Progenitor cell of endocrine pancreas (in vitro differentiated cells): ENCODE measurements at places on chromosomes 11 and 22. TPM values are rescaled to one million over a fixed set of nuclear protein-coding genes. Genes with fewer than 3 reads are reported as not detected.

DNA sequence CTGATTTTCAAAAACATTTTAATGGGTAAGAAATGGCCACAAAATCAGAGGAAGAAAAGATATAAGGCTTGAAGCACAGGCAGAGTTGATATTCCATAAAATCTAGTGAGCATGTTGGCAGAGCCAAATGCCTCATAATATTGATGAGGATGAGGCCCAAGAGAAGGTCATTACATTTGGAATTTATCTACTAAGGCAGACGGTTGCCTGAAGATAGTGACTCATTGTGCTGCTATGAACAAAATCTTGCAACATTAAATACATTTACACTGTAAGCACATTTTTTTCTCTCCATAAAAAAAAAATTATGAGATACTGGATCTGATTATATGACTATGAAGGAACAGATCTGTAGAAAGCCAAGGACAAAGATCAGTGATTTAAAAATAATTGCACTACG, 881.4 kb upstream of the CHORDC1 start:
- peaks cover 2% of the 10 kb centered on the region for H3K4me1 ChIP-seq
- H3K27me3 ChIP-seq = no peaks in the 10 kb centered on the region
- no peaks in the 10 kb centered on the region for H3K36me3 ChIP-seq
- H3K27ac ChIP-seq = no peak overlapping the region
- no peak for DNase-seq

DNA sequence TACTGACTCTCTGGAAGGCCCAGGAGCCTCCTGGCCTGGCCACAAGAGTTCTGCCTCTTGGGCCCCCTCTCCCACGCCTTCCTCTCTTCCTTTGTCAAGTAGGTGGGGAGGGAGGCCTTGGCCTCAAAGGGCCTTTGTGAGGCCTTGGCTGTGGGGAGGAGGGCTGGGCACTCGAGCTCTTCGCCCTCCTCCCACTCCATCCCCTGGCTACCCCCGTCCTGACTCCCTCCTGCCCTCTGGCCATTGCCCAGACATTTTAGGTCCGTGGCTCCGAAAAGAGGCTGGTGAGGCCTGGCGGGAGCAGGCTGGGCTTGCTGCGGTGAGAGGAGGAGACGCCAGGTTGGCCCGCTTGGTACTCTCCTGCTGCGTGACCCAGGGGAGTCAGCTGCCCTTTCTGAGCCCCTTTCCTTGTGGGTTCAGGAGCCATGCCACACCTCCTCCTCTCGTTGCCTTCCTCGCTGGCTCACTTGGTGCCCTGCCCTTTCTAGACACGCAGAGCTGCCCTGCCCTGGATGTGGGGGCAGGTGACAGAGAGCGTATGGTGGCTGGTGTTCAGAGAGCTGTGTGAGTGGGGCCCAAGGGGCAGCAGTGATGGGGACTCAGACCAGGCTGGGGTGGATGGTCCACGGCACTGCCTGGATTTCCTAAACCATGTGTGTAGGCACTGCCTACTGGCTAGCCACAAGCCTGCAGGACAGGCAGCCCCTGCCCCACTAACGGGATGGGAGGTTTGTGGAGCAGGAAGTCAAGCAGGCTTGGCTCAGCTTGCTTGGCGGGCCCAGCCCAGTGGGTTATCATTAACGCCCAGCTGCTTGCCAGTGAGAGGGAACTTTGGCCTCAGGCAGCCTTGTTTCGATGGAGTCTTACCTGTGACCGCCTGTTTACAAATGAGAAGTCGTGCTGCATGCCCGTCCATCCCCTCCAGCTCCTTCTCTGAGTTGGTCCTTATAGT, 15.8 kb upstream of the OMP start:
- no peaks in the 10 kb centered on the region for H3K27me3 ChIP-seq
- H3K4me3 ChIP-seq = no peak overlapping the region
- H3K36me3 ChIP-seq = no peaks in the 10 kb centered on the region
- H3K4me1 ChIP-seq = peaks cover 5% of the 10 kb centered on the region

DNA sequence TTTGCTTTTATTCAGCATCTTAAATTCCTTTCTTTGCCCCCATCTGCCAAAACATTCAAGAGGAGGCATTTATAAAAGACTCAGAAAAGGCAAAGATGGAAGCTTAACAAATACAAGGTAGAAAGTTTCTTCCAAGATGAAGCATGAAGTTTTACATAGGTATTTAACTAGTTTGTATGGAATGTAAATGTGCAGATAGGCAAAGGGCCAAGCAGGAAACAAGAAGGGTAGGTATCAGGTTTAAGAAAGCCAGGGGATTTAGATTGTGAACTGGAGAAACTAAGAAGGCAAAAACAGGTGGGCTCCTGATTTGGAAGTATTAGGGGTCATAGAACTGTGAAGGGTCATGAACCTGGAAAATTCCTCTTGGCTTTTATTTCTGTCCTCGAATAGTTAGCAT, 62.6 kb downstream of the PPP2R1B start:
- H3K27ac ChIP-seq = no peak overlapping the region
- no peak overlapping the region for H3K4me3 ChIP-seq
- no peak for DNase-seq
- H3K36me3 ChIP-seq = peaks cover 36% of the 10 kb centered on the region
- H3K4me1 ChIP-seq = peaks cover 22% of the 10 kb centered on the region

DNA sequence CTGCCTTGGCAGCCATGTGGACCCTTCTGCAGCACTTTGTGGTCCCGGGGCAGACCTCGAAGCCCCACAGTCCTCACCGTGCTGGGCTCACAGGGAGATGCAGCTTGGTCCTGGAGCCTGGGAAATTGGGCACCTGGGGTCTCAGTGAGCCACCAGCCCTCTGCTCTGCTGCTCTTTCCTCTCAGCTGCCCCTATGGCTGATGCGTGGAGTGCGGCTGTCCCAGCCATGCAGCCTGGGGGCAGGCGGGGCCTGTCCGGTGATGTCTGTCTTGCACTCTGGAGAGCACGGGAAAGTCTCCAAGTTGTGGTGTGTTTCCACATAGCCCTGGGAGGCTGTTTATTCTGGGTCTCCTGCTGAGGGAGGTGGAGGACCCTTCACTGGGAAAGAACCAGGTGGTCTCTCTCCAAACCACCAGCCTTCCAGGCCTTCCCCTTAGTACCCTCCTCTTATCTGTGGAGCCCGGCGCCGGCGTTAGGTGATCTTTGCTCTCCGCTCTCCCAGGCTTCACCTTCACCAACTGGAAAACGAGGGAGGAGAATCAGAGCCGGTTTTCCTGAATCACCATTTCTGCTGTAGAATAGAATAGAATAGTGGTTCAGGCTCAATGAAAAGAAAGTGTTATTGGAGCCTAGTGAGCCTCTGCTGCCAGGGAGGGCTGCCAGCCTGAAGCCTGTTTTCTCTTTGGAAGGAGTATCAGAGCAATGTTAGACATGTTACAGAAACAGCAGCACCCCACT, 41.2 kb upstream of the GRAMD4 start:
- H3K27ac ChIP-seq = peak overlapping the region; percentile 80
- peak overlapping the region; percentile 88 for H3K4me3 ChIP-seq
- H3K27me3 ChIP-seq = peaks cover 2% of the 10 kb centered on the region
- H3K36me3 ChIP-seq = peaks cover 2% of the 10 kb centered on the region

DNA sequence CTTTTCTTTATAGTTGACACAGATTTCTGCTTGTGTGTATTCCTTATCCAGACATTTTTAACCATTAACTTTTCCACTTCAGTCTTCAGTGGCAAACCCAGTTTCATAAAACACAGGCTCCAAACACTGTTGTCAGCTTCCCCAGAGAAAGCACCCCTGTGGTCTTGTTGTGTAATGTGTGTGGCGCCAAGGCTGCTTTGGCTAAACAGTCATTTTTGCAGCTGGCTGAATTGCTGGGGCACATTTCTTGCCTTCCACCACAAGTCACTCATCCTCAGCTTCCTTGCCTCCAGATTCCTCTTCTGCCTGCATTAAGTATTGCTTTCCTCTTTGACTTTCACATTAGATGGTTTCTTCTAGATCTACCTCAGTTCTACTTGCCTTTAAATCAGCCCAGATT, 40.5 kb downstream of the ARHGAP1 start:
- DNase-seq = no peak
- no peak overlapping the region for H3K27ac ChIP-seq
- no peaks in the 10 kb centered on the region for H3K4me1 ChIP-seq
- peaks cover 18% of the 10 kb centered on the region for H3K36me3 ChIP-seq
- no peak overlapping the region for H3K4me3 ChIP-seq
- H3K27me3 ChIP-seq = no peaks in the 10 kb centered on the region

DNA sequence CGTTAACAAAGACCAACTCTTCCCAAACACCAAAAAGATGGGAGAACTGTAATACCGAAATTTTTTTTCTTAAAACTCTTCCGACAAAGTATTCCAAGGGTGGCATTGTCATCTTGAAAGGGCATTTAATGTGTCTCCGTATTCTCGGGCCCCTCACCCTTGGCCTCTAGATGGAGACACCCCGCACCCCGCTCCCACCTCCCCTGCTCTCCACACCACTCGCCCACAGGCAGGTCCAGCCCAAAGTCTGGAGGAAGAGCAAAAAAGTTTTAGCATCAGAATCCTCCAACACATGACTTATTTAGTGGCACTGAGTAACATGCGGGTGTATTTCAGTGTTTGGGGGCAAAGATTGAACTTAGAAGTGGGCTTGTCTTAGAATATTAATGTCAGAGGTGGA, 20.7 kb downstream of the SPATA19 start:
- peaks cover 60% of the 10 kb centered on the region for H3K27me3 ChIP-seq
- no peak overlapping the region for H3K4me3 ChIP-seq
- DNase-seq = no peak
- H3K36me3 ChIP-seq = no peaks in the 10 kb centered on the region

- no peaks in the 10 kb centered on the region for H3K4me1 ChIP-seq
- no peak overlapping the region for H3K27ac ChIP-seq
- DNase-seq = no peak
- H3K36me3 ChIP-seq = no peaks in the 10 kb centered on the region
- no peaks in the 10 kb centered on the region for H3K27me3 ChIP-seq
- H3K4me3 ChIP-seq = no peak overlapping the region
Measured at GRCh38 chr11:90639461-90639993, 416.7 kb upstream of the CHORDC1 start.

- no peaks in the 10 kb centered on the region for H3K4me1 ChIP-seq
- H3K27me3 ChIP-seq = no peaks in the 10 kb centered on the region
- H3K4me3 ChIP-seq = no peak overlapping the region
- H3K27ac ChIP-seq = no peak overlapping the region
- H3K36me3 ChIP-seq = no peaks in the 10 kb centered on the region
Measured at GRCh38 chr11:100302824-100303223, 384.3 kb upstream of the ARHGAP42 start.

- H3K4me1 ChIP-seq = peaks cover 40% of the 10 kb centered on the region
- peak overlapping the region; percentile 52 for H3K27ac ChIP-seq
- H3K4me3 ChIP-seq = peak overlapping the region; percentile 42
- no peaks in the 10 kb centered on the region for H3K27me3 ChIP-seq
- H3K36me3 ChIP-seq = peaks cover 21% of the 10 kb centered on the region
Measured at GRCh38 chr11:71286701-71287643, 34.6 kb upstream of the SHANK2 start.

DNA sequence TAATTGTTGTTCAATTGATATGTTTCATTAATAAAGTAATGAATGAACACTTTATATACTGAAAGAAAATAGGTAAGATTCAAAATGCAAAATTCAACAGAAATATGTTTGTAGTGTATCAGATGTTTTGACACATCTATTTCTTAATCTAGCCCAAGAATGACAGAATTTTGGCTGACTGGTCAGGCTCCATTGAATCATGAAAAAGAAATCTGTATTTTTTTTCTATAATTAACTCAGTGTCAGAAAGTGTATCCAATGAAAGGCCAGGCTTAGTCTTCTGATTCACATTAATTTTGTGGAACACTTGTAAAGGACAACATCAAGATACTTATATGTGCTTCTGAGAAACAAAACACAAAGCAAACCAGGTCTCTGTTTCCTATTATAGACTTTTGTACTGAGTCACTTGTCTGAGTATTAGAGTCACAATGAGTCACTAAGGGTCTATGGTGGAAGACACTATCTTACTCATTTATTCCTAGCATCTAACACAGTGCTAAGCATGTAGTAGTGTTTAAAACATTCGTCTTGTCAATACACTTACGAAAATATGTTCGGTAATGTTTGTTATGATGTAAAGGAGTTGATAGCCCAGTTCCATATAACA, 297.7 kb upstream of the CCDC90B start:
- H3K27me3 ChIP-seq = no peaks in the 10 kb centered on the region
- DNase-seq = no peak
- no peaks in the 10 kb centered on the region for H3K36me3 ChIP-seq
- no peak overlapping the region for H3K4me3 ChIP-seq
- H3K4me1 ChIP-seq = no peaks in the 10 kb centered on the region

GRCh38 chr22:44357966-44358465, 45.3 kb upstream of the SHISAL1 start:
- H3K36me3 ChIP-seq = no peaks in the 10 kb centered on the region
- no peak for DNase-seq
- H3K4me1 ChIP-seq = no peaks in the 10 kb centered on the region
- peaks cover 21% of the 10 kb centered on the region for H3K27me3 ChIP-seq
- no peak overlapping the region for H3K27ac ChIP-seq
- no peak overlapping the region for H3K4me3 ChIP-seq

GRCh38 chr11:69166218-69167115, 10.7 kb downstream of the SMIM38 start:
- no peak overlapping the region for H3K4me3 ChIP-seq
- H3K27me3 ChIP-seq = peaks cover 13% of the 10 kb centered on the region
- no peak overlapping the region for H3K27ac ChIP-seq
- no peak for DNase-seq
- no peaks in the 10 kb centered on the region for H3K36me3 ChIP-seq

- peaks cover 26% of the 10 kb centered on the region for H3K4me1 ChIP-seq
- peak overlapping the region; percentile 80 for H3K27ac ChIP-seq
- no peak for DNase-seq
- H3K27me3 ChIP-seq = no peaks in the 10 kb centered on the region
- peaks cover 28% of the 10 kb centered on the region for H3K36me3 ChIP-seq
- no peak overlapping the region for H3K4me3 ChIP-seq
Measured at GRCh38 chr22:36340621-36341020, 47.1 kb downstream of the MYH9 start.

- H3K27ac ChIP-seq = peak overlapping the region; percentile 86
- DNase-seq = no peak
- H3K4me3 ChIP-seq = peak overlapping the region; percentile 92
- peaks cover 25% of the 10 kb centered on the region for H3K4me1 ChIP-seq
- H3K36me3 ChIP-seq = peaks cover 1% of the 10 kb centered on the region
- H3K27me3 ChIP-seq = peaks cover 6% of the 10 kb centered on the region
Measured at GRCh38 chr22:50473088-50473487, 1.7 kb downstream of the SBF1 start.

The CDKN1C gene
- 247 and 268 TPM in 2 replicates for total RNA-seq

The SYNGR1 gene
- total RNA-seq = 36.8 and 38.0 TPM in 2 replicates

The GRM5 gene
- 0.20 and 0.26 TPM in 2 replicates for total RNA-seq

The FOLR1 gene
- 5.6 and 6.4 TPM in 2 replicates for total RNA-seq

The SERPING1 gene
- 190 and 196 TPM in 2 replicates for total RNA-seq

The LARGE2 gene
- total RNA-seq = 39.4 and 47.3 TPM in 2 replicates

The CRYAB gene
- 1.2 TPM in 1 of 2 replicates, not detected in the other for total RNA-seq

The TCN2 gene
- 22.3 and 22.9 TPM in 2 replicates for total RNA-seq
